H1 (cell line): ENCODE measurements at places on chromosomes 2 and 18. TPM values are rescaled to one million over a fixed set of nuclear protein-coding genes. Genes with fewer than 3 reads are reported as not detected.

- no peaks in the 10 kb centered on the region for H3K27me3 ChIP-seq
- no peak overlapping the region for H3K27ac ChIP-seq
- no peak for DNase-seq
- no peaks in the 10 kb centered on the region for H3K4me1 ChIP-seq
- no peak overlapping the region for H3K4me3 ChIP-seq
These were observed 523.1 kb downstream of the PLCL1 start for GRCh38 chr2:198327526-198327925.

DNA sequence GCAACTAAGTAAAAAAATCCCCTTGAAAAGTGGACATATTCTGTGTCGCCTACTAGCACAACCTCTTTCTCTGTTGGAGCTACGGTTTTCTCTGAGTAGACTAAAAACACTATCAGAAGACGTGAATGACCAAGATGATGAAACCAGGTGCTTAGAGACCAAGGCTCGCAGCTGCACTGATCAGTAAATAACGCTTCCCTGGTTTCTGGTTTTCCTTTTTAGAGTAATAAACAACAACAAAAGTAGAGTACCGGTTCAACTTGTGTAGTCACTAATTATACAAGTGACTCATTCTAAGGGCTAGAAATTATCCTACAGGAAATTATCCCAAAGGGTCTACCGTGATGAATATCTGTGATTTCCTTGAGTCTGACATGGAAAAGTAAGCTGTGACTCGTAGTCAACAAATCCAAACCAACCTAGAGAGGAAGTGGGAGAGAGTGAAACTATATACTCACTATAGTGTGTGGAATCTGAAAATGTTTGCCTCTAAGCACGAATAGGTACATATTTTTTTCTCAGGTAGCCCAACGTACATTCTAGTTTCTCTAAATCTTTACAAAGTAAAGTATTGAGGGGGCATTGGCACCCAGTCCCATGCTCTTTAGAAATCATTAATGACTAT, 17.8 kb downstream of the RASGRP3 start:
- no peaks in the 10 kb centered on the region for H3K4me1 ChIP-seq
- no peaks in the 10 kb centered on the region for H3K27me3 ChIP-seq
- H3K36me3 ChIP-seq: no peaks in the 10 kb centered on the region
- H3K4me3 ChIP-seq: no peak overlapping the region
- no peak overlapping the region for H3K27ac ChIP-seq
- DNase-seq: no peak

DNA sequence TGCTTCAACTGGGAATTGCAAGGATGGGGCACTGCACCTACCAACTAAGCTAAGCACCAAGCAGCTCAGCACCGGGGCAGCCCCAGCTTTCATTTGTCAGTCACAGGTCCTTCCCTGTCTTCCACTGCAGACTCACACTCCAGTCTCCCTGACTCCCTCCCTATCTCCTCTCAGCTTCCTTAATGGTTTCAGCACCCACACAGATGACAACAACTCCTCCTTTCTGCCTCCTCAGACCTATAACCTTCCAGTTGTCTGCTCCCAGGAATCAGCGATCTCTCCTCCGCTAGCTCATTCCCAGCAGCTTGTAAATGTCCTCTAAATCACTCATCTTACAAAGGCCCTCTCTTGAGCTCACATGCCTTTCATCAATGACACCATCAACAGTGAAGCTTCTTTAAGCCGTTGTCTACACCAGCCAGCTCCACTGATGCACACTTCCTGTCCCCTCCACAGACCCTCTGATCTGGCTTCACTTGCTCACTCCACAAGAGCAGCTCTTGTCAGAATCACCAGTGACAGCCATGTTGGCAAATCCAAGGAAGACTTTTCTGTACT, 32.1 kb downstream of the CLASP1 start:
- H3K4me3 ChIP-seq: no peak overlapping the region
- H3K27ac ChIP-seq: no peak overlapping the region
- no peaks in the 10 kb centered on the region for H3K4me1 ChIP-seq
- no peak for DNase-seq

DNA sequence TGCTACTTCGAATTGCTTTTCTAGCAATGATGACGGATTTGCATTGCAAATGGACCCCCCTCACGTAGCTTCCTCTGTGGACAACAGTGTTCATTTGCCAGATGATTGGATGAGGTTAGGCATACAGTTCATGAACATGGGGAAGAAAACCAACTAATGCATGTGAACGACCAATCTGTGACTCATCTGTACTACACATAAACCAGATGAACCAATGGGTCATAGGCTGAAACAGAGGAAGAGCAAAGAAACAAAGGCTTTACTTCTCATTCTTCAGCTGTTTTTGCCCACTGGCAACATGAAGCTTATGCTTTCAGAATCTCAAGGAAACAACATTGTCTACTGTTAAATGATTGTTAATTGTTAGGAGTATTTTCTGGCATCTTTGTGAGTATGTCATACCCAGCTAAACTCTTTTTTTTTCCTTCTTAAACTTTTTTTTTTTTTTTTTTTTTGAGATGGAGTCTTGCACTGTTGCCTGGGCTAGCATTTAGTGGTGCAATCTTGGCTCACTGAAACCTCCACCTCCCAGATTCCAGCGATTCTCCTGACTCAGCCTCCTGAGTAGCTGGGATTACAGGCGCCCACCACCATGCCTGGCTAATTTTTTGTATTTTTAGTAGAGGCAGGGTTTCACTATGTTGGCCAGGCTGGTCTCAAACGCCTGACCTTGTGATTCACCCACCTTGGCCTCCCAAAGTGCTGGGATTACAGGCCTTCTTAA, 35.5 kb downstream of the EFEMP1 start:
- no peak overlapping the region for H3K4me3 ChIP-seq
- peaks cover 6% of the 10 kb centered on the region; the same call in 1 of the 2 replicates for H3K4me1 ChIP-seq
- H3K36me3 ChIP-seq: no peaks in the 10 kb centered on the region

Gene THSD7B
- total RNA-seq: 2.2 and 2.9 TPM in 2 replicates

DNA sequence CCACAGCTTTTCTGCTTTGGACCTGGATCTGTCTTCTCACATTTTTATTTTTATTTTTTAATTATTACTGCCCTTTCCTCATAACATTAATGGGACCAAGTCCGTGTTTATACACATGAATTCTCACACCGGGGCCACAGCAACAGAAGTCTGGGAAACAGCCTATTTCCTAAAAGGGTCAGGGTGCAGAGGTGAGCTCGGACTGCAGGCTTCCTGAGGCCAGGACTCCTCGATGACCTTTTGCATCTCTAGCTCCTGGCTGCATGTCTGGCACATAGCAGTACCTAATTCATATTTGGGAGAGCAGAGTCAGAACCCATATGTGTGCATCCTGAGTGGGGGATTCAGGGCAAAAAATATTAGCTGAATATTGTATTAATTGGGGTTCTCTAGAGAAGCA, 9.6 kb upstream of the RAB31 start:
- DNase-seq: no peak
- no peak overlapping the region for H3K4me3 ChIP-seq
- H3K4me1 ChIP-seq: no peaks in the 10 kb centered on the region
- H3K36me3 ChIP-seq: no peaks in the 10 kb centered on the region
- H3K27ac ChIP-seq: no peak overlapping the region
- H3K27me3 ChIP-seq: no peaks in the 10 kb centered on the region

Gene PPIG
- 65.7 and 71.0 TPM in 2 replicates for total RNA-seq
